ENCODE measurements at places on chromosomes 7 and 10.
A peak's percentile ranks its signal among the peaks of the same experiment; 100 is the strongest.

- no peak for DNase-seq
These were observed 588.5 kb downstream of the TNS3 start for GRCh38 chr7:46993396-46993795.

DNA sequence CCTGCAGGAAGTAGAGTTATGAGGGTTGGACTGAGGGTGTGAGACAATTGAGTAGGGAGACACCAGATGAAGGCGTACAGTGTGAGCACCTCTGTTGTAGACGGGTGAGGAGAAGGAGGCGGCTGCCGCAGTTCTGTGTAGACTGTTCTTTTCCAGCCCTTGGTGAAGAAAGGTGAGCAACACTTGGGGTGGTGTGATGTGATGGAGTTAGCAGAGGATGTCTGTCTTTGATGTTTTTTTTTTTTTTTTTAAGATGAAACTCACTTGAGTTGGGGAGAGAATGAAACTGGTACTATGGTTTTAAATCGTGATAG lies 42.8 kb upstream of the RNF216 start:
- peak; percentile 29 for DNase-seq

GRCh38 chr10:29280488-29280840 lies 8.4 kb upstream of the LYZL1 start:
- DNase-seq, result no peak

DNA sequence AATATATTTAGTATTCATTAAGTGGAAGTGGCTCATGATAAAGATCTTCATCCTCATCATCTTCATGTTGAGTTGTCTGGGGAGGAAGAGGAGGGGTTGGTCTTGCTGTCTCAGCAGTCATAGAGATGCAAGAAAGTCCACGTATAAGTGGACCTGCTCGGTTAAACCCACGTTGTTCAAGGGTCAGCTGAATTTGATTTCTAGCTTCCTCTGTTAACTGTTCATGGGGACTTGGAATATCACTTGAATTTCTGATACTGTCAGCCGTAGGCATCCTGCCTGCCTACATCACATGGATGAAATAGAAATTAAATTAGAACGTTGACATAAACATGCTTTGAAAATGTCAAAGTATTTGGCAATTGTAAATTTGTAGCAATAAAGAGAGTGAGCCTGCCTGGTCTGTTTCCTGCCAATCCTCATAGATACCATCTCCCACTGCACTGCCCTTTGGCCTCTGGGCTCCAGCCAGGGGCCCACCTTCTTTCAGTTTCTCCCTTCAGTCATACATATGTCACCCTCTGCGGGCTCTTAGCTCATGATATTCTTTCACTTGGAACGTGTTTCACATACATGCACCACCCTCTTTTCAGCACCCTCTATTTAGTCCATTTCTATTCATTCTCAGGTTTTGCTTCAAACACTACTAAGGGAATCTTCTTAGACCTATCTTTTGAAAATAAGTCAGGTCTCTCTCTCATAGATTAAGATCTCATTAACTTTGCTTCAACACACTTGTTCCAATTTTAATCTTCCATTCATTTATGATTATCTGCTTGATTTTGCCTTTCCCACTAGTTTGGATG lies 376.3 kb downstream of the IPMK start:
- no peak for DNase-seq

DNA sequence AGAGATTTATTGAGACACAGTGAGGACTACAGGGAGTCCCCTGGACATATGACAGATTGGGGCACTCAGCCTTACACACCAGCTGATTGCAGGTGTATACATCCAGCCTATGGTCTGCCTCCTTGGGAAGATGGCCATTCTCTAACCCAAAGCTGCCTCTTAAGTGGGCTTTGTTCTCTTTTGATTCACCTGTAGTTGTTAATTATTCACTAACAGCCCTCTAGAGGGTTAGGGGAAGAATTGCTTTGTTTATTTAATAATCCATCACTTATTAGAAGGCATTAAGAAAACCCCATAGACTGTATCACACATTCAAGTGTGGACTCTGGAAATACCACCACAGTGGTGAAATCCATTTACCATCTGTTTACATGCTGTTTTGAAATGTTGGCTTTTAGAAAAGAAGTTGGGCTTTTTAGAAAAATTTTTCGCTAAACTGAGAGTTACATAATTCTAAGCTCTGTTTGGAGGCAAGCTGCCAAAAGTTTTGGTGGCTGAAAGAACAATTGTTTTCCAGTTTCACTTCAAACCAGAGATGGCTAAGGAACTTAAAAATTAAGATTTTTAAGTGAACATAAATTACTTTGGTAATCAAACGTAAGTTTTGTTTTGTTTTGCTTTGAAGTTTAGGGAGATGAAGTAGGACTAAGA lies 379.1 kb downstream of the ADRA2A start:
- no peak for DNase-seq

GRCh38 chr10:130761788-130762301 lies 549.7 kb downstream of the TCERG1L start:
- no peak for DNase-seq

- no peak for DNase-seq
These were observed 2.8 kb upstream of the PUS7 start for GRCh38 chr7:105524840-105525239.

- DNase-seq, result no peak
These were observed 19.8 kb upstream of the C10orf67 start for GRCh38 chr10:23364378-23364777.

DNA sequence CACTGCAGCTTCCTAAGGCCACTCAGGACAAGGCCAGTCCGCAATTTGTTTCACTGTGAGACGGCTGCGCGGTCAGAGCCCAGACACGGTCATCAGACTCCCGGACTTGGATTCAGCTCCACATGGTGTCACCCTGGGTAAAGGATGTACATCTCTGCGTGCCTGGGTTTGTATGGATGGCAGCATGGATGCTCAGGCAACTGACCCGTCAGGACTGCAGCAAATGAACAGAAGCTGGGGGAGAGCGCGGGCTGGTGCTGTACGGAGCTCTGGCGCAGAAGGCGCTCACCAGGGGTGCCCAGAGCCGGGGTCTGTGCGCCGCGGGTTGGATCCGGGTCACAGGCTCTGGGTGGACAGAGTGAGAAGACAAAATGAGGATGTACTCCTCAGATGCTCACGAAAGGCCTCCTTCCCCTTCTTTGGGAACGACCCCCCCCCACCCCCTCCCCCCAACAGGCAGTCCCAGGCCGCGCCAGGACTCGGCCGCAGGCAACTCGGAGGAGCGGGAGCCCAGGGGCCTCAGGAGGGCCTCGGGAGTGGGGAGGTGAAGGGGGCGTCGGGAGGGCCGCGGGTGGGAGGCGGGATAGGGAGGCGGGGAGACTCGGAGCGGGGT lies 92.4 kb downstream of the CXCL12 start:
- DNase-seq, result no peak

- DNase-seq, result no peak
These were observed 38.1 kb downstream of the TMEM130 start for GRCh38 chr7:98831641-98832221.

DNA sequence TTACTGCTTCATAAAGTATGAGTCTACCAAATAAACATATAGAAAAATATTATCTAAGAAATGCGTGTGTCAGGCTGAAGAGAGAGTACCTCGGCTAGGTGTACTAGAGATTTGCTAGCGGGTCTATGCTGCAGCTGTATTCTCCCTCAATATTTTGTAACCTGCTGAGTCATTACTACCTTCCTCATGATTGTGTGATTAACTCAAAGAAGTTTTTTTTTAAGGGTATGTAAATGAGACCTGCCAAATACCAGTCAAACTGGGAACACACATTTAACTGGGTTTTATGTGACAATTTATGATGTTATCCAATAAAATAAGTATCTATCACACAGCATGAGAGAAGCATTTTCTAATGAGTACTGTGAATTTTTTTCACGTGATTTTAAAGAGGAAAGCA lies 180.4 kb downstream of the RNF133 start:
- DNase-seq, result no peak

GRCh38 chr10:7297094-7297493 lies 113.7 kb downstream of the SFMBT2 start:
- DNase-seq, result no peak

GRCh38 chr7:96786261-96786997 lies 76.8 kb upstream of the SEM1 start:
- no peak for DNase-seq

GRCh38 chr7:40544871-40545303 lies 410.1 kb downstream of the SUGCT start:
- no peak for DNase-seq

- no peak for DNase-seq
These were observed 64.3 kb downstream of the PDGFA start for GRCh38 chr7:455110-455928.

DNA sequence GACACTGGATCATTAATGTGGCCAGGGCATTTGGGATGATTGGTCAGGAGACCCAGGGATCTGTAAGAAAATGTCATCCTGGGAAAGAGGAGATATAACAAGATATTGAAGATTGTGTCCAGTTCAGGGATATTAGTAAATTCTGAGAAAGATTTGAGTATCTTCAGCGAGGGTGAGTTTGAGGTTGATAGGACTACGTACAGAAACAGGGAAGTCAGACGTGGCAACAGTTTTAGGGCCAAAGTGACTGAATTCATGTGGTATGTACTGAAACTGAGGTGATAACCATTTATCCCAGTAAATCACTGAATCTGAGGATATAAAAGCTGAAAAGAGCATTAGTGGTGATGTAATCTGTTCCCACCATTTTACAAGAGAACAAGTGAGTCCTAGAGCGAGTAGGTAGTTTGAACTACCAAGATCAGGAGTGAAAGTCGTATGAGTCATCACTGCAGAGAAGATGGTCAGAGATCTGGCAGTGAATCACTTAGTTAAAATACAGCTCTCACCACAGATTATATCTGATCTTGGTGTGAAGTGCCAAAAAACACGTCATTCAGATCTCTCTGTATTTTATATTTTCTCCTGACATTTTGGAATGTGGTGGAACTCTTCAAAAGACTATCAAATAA lies 220.5 kb downstream of the CDK14 start:
- no peak for DNase-seq

DNA sequence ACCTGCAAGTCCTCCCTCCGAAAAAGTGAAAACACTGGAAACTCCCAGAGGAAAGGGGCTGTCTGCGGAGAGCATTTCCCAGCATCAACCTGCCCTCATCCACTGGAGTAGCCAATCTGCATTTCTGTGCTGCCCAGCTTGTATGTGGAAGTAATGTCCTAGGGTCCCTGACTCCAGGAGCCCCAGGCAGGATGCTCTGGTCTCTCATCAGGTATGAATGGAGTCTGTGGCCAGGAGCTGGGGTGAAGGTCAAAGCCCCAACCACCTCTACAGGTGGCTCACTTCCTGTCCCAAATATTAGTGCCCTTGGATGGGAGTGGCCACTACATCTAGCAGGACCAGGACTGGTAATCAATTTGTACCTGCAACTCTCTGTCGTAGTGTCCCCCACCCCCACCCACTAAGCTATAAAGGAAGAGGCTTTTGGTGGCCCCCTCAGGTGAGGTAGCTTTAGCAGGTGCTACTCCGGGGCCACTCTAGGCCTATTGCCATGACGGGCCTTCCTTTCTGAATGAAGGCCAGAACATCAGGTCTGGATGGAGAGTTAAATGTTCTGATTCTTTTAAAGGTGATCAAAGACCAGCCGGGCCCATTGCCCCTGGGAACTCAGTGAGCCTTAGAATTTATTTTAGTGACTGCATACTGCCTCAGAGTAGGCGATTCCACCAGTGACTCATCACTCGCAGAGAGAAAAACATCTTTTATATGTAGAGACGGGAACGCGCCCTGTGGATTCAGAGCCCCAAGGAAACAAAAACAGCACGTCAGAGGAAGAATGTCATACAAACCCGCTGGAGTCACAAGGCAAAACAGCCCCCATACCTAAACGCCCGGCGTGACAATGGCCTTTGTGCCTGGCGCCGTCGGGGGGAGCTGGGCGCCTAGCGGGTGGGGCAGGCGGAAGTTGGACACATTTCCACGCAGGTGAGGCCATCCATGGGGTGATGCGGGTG lies 13.0 kb downstream of the EN2 start:
- DNase-seq, result no peak

DNA sequence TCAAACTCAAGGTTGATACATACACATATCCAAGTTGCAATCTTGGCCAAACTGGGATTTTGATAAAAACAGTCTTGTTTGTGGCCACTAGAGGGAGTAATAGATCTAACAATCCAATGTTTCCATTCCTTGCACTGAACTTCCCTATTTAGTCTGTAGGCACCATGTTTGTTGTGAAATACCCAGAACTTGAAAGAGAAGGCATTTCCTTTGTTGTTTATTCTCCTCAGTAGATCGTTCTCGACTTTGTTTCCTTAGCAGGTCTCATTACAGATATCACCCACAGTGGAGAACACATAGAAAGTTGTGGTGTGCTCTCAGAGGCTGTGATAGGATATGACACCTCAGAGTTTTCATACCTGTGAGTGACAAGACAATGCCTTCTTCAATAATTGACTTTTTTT lies 70.3 kb upstream of the MXI1 start:
- no peak for DNase-seq

- DNase-seq, result no peak
These were observed 60.6 kb upstream of the KLF14 start for GRCh38 chr7:130794619-130794922.

GRCh38 chr10:11414314-11415038 lies 197.0 kb downstream of the USP6NL start:
- no peak for DNase-seq

DNA sequence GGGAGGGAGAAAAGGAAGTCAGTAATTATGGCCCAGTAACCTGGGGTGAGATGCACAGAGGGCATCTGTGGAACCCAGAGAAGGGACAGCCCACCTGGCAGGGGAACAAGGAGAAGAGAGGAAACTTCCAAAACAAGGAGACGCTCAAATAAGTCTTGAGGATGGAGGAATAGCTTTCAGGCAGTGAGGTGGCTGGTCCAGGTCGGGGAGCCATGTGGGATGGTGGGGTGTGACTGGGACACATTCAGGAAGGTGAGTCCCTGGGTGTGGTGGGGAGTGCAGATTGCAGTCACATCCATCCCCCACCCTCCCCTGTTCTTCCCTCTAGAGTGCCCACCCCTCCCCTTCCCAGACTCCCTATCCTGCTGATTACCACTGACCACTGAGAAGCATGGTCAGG lies 175.4 kb downstream of the GRID1 start:
- no peak for DNase-seq

DNA sequence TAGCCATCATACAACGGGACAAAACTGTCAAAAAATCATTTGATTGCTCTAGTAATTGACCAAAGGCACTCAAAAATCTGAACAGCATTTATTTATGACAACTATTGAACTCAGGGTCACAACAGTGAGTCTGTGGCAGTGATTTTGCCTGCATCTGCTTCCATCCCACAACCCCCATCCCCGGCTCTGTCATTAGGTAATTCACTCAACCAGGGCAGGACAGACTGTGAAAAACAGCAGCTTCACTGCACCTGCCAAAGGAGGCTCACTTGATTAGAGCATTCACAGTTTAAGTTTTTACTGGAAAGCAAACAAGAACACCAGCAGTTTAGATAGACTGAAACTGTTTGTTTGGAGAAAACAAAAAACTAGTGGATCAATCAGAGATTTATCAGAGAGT lies 22.2 kb downstream of the NRCAM start:
- DNase-seq, result no peak

DNA sequence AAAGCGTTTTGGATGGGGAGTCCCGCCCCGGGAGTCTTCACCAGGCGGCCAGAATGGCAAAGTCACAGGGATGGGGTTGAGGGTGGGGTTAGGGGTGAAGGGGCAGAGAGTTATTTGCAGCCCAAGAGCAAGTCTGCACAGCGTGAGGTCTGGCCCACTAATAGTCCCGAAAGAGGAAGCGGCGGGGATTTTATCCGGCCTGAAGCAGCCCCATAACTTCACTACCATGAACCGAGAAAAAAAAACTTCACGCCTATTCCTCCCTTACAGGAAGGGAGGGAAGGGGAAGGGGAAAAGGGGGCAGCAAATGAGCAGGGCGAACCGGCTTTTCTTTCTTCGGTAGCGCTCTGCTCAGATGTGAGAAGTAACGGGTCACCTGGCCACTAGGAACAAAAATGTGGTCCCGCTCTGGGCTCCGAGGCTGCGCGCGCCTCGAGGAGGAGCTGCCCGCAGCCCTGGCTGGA lies 712 bp downstream of the ITPRIP start:
- no peak for DNase-seq
